ENCODE measurements at places on chromosomes 2 and 18.
A peak's percentile ranks its signal among the peaks of the same experiment; 100 is the strongest.

DNA sequence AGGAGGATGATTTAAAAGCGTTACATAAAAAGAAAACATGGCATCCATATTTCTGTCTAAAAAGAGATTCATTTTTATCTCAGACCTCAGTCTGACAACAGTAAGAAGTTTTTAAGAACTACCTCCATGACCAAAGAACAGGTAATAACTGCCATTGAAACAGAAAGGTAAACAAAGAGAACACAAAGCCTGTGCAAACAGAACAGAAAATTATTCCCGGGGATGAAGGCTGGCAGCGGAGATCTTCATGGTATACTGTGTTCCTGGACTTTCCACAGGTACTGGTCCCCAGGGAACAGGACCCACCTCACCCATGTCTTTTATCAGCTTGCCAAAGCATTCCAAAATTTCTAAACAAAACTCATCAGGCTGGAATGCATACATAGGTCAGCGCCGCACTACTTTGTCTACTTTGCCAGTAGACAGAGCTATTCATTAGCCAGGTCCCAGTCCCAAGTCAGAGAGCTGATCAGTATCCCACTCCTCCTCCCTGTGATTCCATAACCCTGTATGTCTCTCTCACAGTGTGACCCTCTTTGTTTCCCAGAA lies 277.3 kb downstream of the MBD2 start:
- no peak for DNase-seq

DNA sequence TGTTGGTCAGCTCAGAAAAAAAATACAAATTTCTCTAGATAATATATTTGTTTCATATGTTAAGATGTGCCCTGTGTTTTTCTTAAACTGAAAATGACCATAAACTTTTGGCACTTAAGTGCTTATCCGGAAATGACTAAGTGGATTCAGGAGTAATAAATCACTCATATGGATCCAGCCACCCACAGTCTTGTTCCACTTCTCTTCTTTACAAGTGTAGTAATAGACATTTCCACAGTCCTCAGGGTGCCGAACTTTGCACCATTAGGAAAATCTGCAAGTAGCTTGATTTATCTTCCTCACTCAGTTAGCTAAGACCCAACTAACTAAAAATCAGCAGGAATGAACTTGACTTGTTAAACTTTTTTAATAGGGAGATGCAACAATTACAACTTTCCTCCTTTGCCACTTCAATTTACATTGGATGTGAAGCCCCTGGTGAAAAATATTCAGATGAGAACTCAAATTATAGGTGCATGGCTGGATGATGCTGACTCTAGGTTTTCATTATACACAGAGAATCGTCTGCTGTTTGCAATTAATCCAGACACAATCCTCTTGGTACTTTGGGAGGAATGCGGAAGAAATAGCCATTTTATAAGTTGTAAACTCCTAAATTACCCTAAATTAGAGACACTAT lies 322.5 kb downstream of the ARHGAP15 start:
- peak; percentile 68 for DNase-seq

GRCh38 chr2:34308140-34308539 lies 709.0 kb upstream of the FAM98A start:
- no peak for DNase-seq

GRCh38 chr2:109213646-109214433 lies 84.8 kb downstream of the SH3RF3 start:
- DNase-seq, result peak; percentile 94

DNA sequence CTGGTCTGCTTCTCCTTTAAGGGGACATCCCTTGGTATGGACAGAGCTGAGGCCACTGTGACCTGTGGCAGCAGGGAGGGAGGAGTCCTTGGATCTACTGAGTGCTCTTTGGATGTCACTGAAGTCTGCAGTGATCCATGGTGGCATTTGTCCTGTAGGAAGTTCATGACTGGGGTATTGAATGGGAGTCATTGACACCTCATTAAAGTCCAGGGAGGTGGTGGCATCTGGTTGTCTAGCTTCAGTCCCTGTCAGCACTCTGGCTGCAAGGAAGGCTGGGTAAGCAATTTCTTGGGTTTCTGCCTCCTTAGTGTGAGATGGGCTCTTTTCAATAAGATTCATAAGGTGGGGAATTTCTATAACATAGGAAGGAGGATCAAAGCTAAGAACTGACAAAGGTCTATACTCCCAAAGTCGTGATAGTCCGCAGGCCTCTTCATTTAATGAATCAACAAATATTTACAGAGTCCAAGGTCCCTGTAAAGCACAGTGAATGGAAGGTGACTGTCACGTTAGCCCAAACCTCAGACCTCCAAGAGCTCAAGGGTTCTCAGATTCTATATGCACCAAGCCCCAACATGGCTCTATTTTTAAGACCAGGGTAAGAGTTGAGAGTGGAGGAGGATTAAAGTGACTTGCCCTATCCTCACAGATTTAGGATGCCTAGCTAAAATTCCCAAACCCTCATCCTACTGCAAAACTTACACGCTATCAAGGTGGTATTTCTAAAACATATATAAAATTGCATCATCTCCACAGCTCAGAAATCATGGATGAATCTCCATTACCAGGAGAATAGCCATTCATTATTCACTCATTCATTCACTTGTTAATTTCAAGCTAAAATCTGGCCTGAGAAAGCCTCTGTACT lies 40.2 kb downstream of the THNSL2 start:
- no peak for DNase-seq

- DNase-seq, result no peak
Observed at GRCh38 chr2:16407358-16407757, 258.3 kb downstream of the CYRIA start.

GRCh38 chr2:5474716-5475115 lies 217.5 kb upstream of the SOX11 start:
- DNase-seq, result no peak

Measured in fibroblast of mammary gland (primary cell).